Activated naive CD4-positive, alpha-beta T cell treated with Interleukin-2 at 50 U/mL for 16 hours (primary cell): ENCODE measurements at places on chromosomes 5 and 9.

GRCh38 chr9:10479172-10479571 lies 133.6 kb downstream of the PTPRD start:
- DNase-seq: no peak

- DNase-seq: no peak
Observed at GRCh38 chr5:3077684-3078083, 326.2 kb upstream of the IRX2 start.

GRCh38 chr5:79183617-79184016 lies 52.3 kb upstream of the JMY start:
- no peak for DNase-seq

GRCh38 chr9:99720455-99721050 lies 101.1 kb upstream of the NR4A3 start:
- no peak for DNase-seq

- no peak for DNase-seq
Observed at GRCh38 chr5:124310453-124310852, 436.0 kb downstream of the ZNF608 start.

GRCh38 chr5:132470010-132470392 lies 20.6 kb downstream of the IRF1 start:
- no peak for DNase-seq

- DNase-seq: no peak
Observed at GRCh38 chr5:95684361-95684760, 1.6 kb upstream of the SPATA9 start.

DNA sequence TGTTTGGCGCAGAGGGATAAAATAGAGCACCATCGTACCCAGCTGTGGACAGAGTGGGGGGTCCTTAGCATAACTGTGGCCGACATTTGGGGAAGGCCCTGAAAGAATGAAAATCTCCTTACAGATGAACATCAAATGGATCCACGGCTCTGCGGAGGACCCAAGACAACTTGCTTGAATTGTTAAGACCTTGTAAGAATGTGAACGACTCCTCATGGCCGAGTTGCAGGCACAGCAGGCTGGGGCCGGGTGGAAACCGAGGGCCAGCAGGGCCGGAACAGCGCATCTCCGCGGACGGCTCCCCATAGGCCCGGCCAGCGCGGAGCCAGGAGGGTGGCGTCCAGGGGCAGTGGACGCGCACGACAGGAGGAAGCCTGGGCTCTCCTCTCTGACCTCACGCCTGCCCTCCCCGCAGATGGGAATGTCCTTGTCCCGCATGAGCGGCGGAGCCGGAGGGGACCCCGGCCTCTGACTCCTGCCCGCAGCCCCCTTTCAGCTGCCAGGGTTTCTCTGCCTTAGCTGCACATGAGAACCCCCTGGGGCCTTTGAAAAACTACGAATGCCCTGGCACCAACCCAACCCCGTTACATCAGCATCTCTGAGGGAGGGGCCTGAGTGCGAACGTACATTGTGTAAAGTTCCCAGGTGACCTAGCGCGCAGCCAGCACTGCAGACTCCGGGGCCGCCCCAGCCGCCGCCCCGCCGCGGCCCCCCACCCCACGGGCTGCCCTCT lies 36.2 kb upstream of the PTCH1 start:
- DNase-seq: peak; percentile 4

DNA sequence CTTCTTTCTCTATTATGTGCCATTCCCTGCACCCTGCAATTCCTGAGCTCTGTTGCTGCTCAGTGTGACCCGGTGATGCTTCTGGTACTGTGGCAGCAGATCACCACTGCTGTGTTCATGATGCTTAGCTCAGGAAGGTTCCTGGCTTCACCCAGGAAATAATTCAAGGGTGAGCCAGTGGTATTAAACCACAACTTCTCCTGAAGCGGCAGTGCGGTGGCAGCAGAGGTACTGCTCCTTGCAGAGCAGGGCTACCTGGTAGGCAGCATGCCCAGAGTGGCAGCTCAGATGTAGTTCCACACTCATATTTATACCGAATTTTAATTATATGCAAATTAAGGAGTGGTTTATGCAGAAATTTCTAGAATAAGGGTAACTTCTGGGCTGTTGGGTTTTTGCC lies 213.8 kb upstream of the ZNF608 start:
- no peak for DNase-seq

DNA sequence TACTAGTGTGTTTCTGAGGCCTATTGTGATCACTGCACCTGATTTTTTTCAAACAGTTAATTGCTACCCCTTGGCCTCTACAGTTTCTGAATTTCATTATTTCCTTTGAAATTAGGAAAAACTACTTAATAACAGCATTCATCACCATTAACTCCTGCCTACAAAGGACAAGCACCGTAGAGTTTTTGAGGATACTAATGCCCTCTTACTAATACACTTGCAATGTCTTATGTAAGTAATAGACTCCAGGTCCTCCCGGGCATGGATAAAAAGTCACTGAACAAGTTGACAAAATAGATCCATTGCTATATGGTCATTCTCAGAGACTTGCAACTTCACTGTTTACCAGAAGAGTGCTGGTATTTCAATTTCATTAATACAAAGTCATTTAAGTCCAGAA lies 1172.5 kb downstream of the CDH12 start:
- no peak for DNase-seq

DNA sequence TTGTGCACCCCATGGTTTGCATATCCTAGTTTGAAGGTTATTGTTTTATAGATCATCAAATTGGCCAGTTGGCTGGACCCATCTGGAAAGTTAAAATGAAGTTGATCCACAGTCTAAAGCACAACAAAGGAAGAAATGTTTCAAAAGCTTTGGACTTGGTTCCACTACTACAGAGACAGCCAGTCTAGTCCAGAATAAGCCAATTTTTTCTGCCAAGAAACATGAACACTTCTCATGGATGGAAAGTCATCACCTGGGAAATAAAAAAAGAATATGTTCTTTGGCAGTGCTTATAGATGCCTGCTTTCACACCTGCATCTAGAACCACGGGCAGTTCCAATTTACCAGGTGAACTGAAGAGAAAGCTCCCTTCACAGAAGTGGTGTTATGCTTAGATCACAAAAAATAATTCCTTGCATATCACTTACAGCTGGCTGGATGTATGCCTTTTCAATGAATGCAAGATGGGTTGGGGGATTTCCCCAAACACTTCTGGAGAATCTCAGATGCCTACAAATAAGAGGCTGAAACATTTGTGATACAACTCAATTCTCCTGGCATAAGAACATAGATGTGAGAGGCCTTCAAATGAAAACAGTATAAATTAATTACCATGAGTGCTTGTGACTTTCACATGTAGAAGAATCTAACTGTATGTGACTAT lies 26.9 kb downstream of the C9 start:
- no peak for DNase-seq

DNA sequence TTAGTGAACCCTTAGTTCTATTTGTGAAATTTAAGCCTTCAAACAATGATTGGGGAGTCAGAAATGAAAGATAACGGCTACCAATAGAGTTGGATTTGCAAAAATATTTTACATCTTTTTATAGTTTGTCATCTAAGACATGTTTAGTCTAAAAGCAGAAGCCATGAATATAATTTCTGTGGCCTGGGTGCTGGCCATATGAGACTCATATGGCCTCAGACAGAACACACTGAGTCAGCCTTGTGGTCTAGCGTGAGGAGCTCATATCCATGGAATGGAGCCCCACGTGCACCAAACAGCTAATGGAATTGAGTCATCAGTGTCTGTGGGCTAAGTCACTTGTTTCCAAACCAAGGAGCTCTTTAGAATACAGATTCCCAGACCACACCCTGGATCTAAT lies 240.7 kb upstream of the NREP start:
- no peak for DNase-seq

GRCh38 chr9:71910650-71911060 lies 338 bp downstream of the ABHD17B start:
- no peak for DNase-seq

- no peak for DNase-seq
Observed at GRCh38 chr5:168471785-168472184, 14.5 kb upstream of the RARS1 start.

DNA sequence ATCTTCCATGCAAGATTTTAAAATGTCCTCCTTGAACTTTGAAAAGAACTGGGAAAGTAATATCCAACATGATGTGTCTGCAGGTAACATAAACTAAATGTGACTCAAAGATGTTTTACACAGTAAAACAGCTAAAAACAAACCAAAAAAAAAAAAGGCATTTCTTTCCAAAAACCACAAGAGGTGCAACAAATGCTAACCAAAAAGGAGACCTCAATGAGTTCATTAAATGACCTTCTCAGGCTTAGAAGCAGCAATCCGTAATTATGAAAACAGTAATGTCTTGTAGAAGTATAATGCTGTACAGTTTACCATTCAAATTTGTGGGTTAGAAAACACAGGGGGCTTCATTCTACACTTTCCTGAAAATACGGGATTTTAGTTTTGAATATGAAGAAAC lies 2.5 kb downstream of the RNF145 start:
- DNase-seq: no peak

DNA sequence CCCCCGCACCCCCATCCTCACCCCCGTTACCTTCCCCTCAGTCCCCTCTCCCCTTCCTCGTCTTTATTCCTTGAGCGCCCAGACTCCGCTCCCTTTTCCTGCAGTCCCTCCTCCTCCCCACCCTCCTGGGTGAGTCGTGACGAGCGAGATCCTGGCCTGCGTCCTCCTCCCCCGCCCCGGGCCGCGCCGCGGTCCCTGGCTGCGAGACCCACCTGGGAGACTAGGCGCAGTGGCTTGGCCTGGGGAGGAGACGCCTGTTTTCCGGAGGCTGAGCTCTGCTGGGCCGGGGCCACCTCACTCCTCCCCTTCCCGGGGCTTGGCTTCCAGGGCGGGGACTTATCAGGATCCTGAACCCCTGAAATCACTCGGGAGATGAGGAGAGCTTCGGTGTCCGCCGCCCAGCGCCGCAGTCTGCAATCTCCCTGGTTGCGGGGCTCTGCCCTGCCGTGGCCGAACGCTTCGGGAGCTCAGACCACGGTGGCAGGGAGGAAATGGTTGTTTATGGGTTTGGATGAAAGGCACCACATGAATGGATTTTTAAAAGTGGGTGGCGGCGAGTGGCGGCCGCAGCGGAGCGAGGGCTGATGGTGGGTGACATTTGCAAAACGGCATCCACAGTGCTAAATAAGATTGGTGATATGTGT lies 984 bp downstream of the STXBP1 start:
- DNase-seq: peak; percentile 36

GRCh38 chr5:90472783-90473395 lies 1.7 kb downstream of the MBLAC2 start:
- DNase-seq: no peak

GRCh38 chr5:76074487-76075065 lies 8.6 kb upstream of the SV2C start:
- DNase-seq: peak; percentile 26
